A549 treated with ZK216348 at 1 μM for 4 hours (cell line): ENCODE measurements at places on chromosomes 4 and X. TPM values are rescaled to one million over a fixed set of nuclear protein-coding genes. Genes with fewer than 3 reads are reported as not detected.

The ETDB gene
- not detected in 5 replicates for total RNA-seq

The AKAP4 gene
- total RNA-seq = not detected in 5 replicates

The FHL1 gene
- 20.4 to 26.7 TPM (median 23.4 TPM) in 5 replicates for total RNA-seq

The CT45A2 gene
- total RNA-seq = not detected in 5 replicates

The THAP6 gene
- total RNA-seq = 4.2 to 7.0 TPM (median 5.2 TPM) in 5 replicates

The MAGEA12 gene
- 0.11 to 0.13 TPM (median 0.12 TPM) in 3 of 5 replicates, not detected in the others for total RNA-seq

The AFAP1 gene
- 16.9 to 26.5 TPM (median 23.9 TPM) in 5 replicates for total RNA-seq

The PPEF2 gene
- total RNA-seq = not detected in 5 replicates

The CCDC149 gene
- total RNA-seq = 0.93 to 2.3 TPM (median 1.6 TPM) in 5 replicates

The FRMD7 gene
- not detected in 5 replicates for total RNA-seq

The CLGN gene
- total RNA-seq = 3.4 to 8.1 TPM (median 5.3 TPM) in 5 replicates

The CT83 gene
- not detected in 5 replicates for total RNA-seq

The MAGED2 gene
- total RNA-seq = 72.4 to 87.5 TPM (median 77.1 TPM) in 5 replicates

The XAGE1A gene
- total RNA-seq = 14.6 to 60.9 TPM (median 33.9 TPM) in 5 replicates

The ANKRD37 gene
- 1.8 to 4.1 TPM (median 3.4 TPM) in 5 replicates for total RNA-seq

The WFS1 gene
- total RNA-seq = 7.5 to 16.0 TPM (median 13.8 TPM) in 5 replicates

The TMEM187 gene
- 4.2 to 10.2 TPM (median 5.9 TPM) in 5 replicates for total RNA-seq

The SYTL5 gene
- total RNA-seq = 0.16 to 0.40 TPM (median 0.31 TPM) in 5 replicates

The SPOCK3 gene
- 0.19 to 0.53 TPM (median 0.35 TPM) in 3 of 5 replicates, not detected in the others for total RNA-seq
